Progenitor cell of endocrine pancreas (in vitro differentiated cells): ENCODE measurements at places on chromosomes 7 and 10.

DNA sequence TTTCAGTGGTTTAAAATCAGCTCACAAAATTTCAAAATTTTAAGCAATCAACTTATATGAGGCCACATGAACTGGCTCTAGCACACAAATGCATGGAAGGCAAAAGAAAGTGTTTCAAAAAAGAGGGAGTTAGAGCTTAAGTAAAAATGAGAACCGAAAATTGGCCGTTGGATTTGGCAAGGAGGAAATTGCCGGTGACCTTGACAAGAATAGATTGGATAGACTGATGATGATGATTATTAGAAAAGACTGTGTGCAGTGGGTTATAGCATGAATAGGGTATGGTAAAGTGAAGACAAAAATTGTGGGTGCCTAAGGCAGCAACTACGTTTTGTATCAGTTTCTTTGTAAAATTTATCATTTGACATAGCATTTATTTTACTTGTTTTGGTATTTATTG, 175.7 kb downstream of the SEMA3D start:
- DNase-seq = no peak

GRCh38 chr10:4057021-4057420, 272.0 kb upstream of the KLF6 start:
- no peak for DNase-seq

DNA sequence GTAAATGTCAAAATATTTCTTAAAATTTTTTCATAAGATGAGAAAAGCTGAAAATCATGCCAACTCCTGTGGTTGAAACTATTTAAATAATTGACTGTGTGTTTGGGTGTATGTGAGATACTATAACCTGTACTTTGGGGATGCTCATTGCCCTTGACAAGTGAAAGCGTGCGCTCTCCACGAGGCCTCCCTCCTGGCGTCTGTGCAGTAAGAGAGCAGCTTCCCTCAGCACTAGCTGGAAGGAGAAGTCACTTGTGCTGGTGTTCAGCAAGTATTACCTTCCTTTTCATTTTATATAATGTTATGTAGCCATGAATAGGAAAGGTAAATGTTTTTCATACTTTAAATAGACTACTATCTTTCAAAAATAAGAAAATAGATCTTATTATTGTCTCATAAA, 118.9 kb downstream of the ZEB1 start:
- no peak for DNase-seq

DNA sequence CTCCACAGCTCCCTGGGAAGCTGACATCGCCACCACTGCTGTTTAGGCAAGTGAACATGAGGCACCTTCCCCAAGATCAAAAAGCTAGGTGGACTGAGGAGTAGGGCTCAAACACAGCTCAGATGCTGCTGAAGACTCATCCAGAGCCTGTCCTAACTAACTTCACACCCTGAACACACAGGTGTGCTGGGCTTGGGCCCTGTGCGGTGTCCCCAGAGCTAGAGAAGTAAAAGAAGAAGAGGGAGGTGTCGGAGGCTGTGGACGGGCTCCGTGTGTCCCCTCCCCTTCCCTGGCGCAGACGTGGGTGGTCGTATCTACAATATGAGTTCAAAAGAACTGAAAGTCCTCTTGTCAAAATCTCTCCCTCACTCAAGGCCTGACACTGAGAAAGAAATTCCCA, 373.4 kb upstream of the MGMT start:
- DNase-seq = no peak

DNA sequence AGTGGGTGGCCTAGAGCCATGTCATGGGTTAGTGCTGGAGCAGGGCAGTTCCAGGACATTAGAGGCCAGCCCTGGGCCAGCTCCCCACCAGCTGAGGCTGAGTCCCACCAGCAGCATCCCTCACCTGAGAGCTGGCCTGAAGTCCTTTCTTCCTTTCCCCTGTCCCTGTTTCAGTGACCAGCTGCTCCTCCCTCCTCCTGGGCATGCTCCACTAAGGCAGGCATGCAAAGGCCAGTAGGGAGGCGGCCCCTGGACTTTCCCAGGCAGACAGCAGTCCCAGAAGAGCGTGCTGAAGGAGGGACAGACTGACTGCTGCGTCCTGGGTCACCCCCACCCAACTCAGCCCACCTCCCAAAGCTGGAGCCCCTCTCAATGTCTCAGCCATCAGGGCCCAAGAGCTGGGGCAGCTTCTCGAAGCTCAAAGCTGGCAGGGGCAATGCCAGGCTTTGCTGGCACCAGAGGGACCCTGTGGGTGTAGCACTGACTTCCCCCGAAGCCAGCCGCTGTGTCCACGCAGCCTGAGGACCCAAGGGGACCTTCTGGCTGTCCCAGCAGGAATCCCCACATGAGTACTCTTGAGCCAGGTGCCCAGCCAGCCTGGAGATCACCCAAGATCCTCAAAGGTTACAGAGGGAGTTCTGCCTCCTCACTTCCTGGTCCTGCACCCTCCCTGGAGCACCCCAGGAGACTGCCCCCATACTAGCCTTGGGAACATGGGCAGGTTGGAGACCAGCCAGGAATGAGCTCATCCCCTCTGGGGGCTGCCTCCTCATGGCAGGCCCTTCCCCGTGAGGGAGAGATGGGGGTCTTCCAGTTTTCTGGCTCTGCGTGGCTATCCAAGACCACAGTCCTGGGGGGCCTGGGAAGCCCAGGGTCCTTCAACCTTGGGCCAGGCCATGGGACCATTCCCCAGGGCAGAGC, 35.2 kb upstream of the RET start:
- no peak for DNase-seq

GRCh38 chr7:1090686-1091643, 3.1 kb downstream of the GPER1 start:
- no peak for DNase-seq

DNA sequence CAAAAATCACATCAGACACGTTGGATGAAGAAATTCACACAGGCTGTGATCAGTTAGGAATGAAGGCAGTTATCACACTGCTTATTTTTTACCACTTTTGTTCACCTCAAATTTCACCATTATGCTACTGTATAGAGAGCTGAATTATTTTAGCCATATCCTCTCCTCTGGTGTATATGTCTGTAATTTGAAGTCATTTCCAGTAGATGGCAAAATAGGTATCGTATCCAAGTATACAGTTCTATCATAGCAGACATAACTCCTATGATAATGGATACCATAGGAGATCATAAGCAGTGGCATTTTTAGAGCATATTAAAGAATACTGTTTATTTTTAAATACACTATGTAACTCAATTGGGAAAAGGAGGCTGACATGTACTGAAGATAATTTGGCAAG, 909.7 kb downstream of the DNAJB9 start:
- no peak for DNase-seq

DNA sequence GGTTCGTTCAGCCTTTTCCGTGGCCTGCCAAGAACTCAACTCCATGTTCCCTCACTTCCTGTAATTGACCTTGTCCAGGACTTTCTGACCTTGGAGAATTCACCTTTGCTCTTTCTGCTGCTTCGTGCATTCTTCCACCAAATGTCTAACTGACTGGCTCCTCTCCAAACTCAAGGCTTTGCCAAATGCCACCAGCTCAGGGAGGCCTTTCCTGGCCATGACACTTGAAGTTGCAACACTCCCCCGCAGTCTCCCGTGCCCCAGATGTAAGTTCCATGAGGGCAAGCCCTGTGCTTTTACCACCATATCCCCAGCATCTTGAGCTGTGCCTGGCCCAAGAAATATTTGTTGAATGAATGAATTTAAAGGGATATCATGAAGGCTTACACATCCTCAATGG, 238.4 kb downstream of the ARHGAP21 start:
- DNase-seq = no peak

GRCh38 chr10:88915781-88916180, 35.7 kb downstream of the STAMBPL1 start:
- DNase-seq = no peak

- no peak for DNase-seq
Measured at GRCh38 chr10:103692952-103693811, 162.2 kb downstream of the SH3PXD2A start.

- no peak for DNase-seq
Measured at GRCh38 chr10:3568392-3568791, 216.6 kb downstream of the KLF6 start.

- no peak for DNase-seq
Measured at GRCh38 chr10:11538834-11539190, 72.6 kb downstream of the USP6NL start.

- DNase-seq = peak; percentile 9
Measured at GRCh38 chr10:132102071-132102716, 36.4 kb downstream of the JAKMIP3 start.

GRCh38 chr7:84394219-84394618, 199.6 kb upstream of the SEMA3A start:
- DNase-seq = no peak

- DNase-seq = no peak
Measured at GRCh38 chr10:79047875-79048638, 20.7 kb upstream of the ZMIZ1 start.

GRCh38 chr7:1271046-1271445, 38.4 kb downstream of the UNCX start:
- no peak for DNase-seq

DNA sequence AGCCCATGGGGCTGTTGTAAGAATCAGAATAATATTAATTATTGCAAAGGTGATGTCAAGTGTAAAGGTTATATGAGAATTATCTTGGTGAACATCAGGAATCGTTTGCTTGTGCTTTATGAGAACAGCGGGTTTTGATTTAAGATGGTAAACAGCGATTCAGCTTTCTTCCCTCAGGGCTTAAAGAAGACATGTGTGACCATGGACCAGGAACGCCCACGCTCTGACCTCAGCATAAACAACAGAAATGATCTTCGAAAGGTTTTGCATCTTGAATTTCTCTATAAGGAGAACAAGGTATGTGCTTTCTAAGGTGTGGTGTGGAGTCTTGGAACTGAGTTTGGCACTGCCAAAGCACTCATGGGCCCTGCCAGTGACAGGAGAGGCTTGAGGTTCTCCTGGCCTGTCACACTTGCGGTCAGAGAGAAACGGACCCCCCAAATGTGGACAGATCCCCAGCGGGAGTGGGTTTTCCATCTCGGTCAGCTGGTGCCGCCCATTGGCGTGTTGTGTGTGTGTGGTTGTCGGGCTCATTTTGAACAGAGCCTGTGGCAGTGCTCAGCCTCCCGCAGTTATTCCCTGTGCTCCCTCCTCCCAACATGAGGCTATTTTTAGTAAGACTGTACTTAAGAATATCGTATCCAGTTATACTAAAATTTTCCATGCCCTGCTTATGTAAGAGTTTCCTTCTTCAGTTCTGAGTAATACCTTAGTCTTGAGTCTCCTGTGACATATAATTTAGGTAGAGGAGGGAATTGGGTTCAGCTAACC, 7.2 kb downstream of the MINDY4 start:
- no peak for DNase-seq

- no peak for DNase-seq
Measured at GRCh38 chr10:72291019-72291532, 17.4 kb downstream of the DDIT4 start.

DNA sequence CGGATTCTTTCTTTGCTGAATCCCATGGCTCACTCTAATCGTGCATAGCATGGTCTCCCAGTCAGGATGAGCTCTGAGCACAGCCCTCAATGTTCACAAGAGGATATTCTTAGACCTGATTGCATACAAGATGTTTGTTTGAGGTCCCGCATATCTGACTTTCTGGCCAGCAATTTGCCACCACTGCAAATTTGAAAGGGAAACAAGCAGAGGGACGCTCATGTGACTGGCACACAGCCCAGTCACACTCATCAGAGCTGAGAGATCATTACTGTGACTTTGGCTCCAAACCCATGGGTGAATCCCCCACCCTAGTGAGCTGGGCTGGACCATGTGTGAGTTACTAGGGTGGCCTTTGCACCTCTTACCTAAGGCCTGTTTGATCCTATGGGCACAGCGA, 9.9 kb downstream of the TAS2R41 start:
- no peak for DNase-seq

DNA sequence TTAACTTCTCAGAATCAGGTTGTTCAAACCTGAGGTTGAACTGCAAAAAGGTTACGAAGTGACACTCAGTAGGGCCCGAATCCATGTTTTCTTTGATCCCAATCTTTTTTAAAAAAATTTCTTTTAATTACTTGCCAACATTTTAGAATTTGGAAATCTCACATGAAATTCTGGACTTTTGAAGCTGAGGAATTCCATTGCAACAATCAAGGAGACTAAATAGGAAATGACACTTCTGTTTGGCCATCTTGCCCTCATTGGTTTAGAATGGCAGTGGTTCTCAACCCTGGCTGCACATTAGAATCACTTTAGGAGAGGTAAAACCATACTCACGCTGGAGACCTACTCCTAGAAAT, 471 bp upstream of the TOMM7 start:
- DNase-seq = no peak

DNA sequence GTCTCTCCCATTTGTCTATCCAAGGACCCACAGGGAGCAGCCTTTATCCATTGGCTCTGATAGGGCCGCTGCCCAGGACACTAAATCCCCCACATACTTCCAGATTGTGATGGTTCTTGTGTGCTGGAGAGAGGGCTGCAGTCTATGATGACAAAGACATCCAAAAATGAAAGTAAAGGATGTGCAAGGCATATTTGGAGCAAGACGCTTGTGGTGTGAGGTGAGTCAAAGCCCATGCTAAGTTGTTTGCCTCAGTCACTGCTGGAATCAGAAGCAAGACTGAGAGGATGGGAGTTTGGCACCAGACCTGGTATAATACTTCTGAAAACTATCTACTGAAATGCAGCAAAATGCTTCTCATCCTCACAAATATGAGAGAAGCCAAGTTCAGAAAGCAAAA, 22.7 kb downstream of the ZNF22 start:
- no peak for DNase-seq

- DNase-seq = no peak
Measured at GRCh38 chr7:66150471-66150870, 35.8 kb downstream of the CRCP start.

GRCh38 chr7:138370956-138371355, 89.1 kb upstream of the TRIM24 start:
- no peak for DNase-seq

DNA sequence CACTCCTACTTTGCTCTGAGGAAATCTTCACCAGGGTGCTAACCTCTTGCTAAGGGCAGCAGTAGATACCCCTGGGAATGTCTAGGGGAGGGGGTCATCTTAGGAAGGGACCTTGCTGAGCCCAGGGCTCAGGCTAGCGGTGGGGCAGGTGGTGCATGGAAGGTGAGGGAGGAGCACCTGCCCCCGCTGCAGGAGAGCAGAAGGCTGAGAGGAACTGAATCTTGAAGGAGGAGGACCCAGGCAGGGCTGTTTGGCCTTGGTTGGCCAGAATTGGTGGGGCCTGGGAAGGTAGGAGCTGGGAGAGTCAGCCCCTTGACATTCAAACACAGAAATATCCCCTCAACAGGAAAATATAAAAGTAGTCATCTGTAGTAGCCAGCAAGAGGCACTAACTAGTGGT, 7.0 kb downstream of the CALHM3 start:
- DNase-seq = no peak

- no peak for DNase-seq
Measured at GRCh38 chr7:91067242-91067641, 197.0 kb upstream of the FZD1 start.

GRCh38 chr7:48734695-48735406, 189.5 kb upstream of the CDC14C start:
- no peak for DNase-seq
